ENCODE measurements at places on chromosomes 2 and 18. TPM values are rescaled to one million over a fixed set of nuclear protein-coding genes. Genes with fewer than 3 reads are reported as not detected.
A peak's percentile ranks its signal among the peaks of the same experiment; 100 is the strongest.

Gene FOXI3
- total RNA-seq = 0.17 TPM

GRCh38 chr2:98355881-98356280, 9.6 kb downstream of the CNGA3 start:
- no peak for DNase-seq

Gene CD8B2
- not detected for total RNA-seq

Gene RIT2
- total RNA-seq = not detected

- peak; percentile 47 for DNase-seq
Measured at GRCh38 chr2:196182439-196183171, 11.2 kb upstream of the STK17B start.

DNA sequence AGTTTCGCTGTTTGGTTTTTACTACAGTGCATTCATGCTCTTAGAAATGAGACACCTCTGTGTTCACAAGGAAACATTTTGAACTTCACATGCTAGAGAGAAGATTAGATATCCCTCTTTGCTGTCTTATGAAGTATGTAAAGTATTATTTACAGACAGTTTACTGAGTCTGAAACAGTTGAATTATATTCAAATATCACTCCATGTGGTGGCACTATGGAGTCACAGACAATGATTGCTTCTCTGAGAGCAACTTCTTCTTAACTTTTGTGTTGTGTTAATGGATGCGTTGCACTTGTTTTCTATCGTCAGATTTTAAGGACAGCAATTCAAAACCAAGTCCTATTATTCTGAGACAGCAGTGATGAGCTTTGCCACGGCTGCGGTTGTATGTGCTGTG, 823.6 kb downstream of the GALR1 start:
- DNase-seq = no peak

Gene MOCOS
- total RNA-seq = 5.7 TPM

Gene LRP1B
- 0.12 TPM for total RNA-seq

DNA sequence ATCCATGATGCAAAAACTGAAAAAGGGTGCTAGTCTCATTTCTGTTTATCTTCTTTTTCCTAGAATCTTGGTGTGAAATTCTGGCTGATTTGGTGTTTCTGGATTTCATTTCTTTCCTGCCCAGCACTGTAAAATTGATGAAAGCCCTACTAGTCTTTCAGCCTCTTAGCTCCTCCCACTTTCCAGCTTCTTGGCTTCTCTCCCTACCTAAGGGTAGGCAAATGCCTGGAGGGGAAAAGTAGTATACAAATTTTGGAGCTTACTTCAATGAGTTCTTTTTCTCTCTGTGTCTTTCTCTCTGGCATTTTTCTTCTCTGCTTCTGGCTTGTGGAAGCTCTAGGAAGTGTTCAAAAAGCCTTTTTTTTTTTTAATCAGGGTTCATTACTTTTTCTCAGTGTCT, 160.5 kb downstream of the XIRP2 start:
- DNase-seq = no peak

DNA sequence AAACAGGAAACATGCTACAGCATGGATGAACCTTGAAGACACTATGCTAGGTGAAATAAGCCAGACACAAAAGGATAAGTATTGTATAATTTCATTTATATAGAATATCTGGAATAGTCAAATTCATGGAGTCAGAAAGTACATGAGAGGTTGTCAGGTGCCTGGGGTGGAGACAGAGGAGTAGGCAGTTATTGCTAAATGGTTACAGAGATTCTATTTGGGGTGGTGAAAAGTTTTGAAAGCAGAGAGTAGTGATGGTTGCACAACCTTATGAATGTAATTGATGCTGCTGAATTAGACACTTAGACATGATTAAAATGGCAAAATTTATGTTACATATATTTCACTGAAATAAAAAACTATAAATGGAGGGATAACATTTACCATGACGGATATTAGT, 197.4 kb downstream of the VAPA start:
- no peak for DNase-seq

Gene ALKAL2
- total RNA-seq = 0.36 TPM

DNA sequence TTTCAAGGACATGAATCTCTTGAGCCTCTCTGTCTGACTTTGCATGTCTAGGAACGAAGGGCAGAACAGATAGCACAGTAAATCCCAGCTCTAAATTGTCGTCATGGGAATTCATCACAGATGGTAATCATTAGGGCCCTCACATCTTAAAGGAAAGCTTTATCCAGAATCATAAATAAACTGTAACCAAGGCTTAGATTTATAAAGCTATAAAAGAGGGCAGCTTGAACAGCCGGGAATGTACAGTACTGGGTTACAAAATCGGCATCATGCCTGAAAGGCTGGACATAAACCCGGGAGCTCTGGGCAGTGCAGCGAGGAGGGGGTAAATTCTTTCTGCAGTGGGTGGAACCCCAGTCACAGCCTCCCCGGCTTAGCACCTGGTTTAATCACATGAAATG, 144.4 kb downstream of the GFPT1 start:
- DNase-seq = no peak

Gene GTF2A1L
- not detected for total RNA-seq

Gene CD226
- 1.9 TPM for total RNA-seq

GRCh38 chr2:141863964-141864363, 266.9 kb downstream of the LRP1B start:
- DNase-seq = no peak

DNA sequence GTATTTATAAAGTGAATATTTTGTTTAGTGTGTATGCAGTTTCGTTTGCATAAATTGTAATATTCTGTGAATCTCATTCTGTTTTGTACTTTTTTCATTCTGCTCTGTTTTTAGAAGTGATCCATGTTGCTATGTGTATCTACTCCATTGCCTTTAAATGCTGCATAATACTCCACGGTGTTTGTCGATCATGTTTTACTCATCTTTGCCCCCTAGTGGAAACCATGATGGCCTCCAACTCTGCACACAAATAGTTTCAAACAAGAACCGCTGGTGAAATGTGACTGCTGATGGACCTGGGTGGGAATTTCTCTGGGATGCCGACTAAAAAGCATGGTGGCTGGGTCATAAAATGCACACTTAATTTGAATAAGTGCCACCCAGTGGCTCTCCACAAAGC, 32.0 kb upstream of the SKOR2 start:
- DNase-seq = no peak

- DNase-seq = no peak
Measured at GRCh38 chr2:135563793-135564192, 32.5 kb downstream of the R3HDM1 start.

- DNase-seq = no peak
Measured at GRCh38 chr18:78192054-78192453, 787.6 kb upstream of the SALL3 start.

Gene ATP6V1C2
- not detected for total RNA-seq
